ENCODE measurements at places on chromosomes 16 and 17.

GRCh38 chr16:53105565-53105964 lies 50.8 kb downstream of the CHD9 start:
- DNase-seq = no peak

GRCh38 chr16:8146256-8147012 lies 443.9 kb downstream of the TMEM114 start:
- no peak for DNase-seq

GRCh38 chr16:100989-101388 lies 23.0 kb downstream of the MPG start:
- DNase-seq = no peak

GRCh38 chr17:9729034-9729650 lies 62.2 kb downstream of the DHRS7C start:
- DNase-seq = no peak

DNA sequence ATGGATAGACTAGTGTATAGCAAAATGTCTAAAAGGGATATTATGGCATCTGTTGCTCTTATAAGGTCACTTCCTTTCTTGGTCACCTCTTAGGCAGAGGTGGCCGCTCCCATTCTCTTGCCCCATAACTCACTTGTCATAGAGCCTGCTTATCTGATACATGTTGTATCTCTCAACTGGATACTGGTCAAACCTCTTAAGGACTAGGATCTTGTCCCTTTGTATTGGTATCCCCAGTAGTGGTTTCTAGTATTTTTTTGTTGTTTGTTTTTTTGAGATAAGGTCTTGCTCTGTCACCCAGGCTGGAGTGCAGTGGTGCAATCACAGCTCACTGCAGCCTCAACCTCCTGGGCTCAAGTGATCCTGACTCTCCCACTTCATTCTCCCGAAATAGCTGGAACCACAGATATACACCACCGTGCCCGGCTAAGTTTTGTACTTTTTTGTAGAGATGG lies 27.0 kb downstream of the ZSWIM7 start:
- no peak for DNase-seq
